Tibial nerve (tissue), 4 donors: ENCODE measurements at places on chromosomes 6 and 20.

DNA sequence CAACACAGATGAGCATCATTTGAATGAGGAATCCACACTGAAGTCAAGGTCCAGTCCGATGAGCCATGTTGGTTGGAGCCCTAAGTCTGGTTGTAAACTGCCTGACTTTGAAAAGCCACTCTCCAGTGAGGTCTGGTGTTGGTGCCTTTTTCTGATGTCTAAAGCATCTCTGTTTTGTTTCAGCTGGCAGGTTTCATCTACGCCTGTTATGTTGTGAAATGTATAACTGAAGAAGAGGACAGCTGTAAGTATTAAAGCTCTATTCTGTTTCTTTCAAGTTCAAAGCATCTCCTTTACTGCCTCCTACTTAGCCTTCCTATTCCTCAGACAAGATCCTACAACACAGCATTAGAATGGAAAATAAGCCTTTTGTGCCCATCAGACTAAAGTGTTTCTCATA lies 171.1 kb upstream of the RNF217 start:
- H3K27ac ChIP-seq, result no peak overlapping the region
- H3K27me3 ChIP-seq, result no peaks in the 10 kb centered on the region
- H3K36me3 ChIP-seq, result no peaks in the 10 kb centered on the region
- DNase-seq, result no peak

DNA sequence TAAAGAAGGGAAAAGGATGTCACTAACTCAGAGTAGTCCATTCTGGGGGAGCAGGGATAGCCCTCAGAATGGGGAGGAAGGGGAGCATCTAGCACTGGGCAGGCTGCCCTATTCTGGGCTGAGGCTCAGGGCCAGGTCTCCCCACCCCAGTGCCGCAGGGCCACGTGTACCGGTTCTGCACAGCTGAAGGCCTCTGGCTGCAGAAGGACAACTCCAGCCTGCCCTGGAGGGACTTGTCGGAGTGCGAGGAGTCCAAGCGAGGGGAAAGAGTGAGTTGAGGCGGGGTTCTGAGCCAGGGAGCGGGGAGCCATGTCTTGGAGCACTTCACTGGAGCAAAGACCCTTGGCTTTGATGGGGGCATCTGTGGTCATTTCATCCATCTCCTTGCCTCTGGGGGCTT lies 17.0 kb downstream of the GLP1R start:
- no peaks in the 10 kb centered on the region for H3K27me3 ChIP-seq
- no peaks in the 10 kb centered on the region for H3K36me3 ChIP-seq
- no peak overlapping the region for H3K4me3 ChIP-seq
- H3K27ac ChIP-seq, result no peak overlapping the region
- DNase-seq, result no peak
- H3K4me1 ChIP-seq, result no peaks in the 10 kb centered on the region

DNA sequence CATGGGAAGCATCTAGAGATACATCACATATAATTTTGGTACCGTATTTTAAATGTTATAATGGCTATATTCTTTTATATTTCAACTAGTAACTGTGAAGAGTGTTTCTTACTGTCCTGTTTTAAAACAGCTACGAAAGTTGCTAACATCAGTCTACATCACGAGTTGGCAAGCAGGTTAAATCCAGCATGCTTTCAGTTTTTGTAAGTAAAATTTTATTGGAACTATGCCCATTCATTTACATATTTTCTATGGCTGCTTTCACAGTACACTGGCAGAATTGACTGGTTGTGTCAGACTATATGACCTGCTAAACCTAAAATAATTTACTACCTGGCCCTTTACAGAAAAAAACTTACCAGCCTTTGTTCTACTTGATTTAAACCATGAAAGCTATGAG lies 478.1 kb downstream of the PHF3 start:
- no peak overlapping the region for H3K27ac ChIP-seq
- H3K4me1 ChIP-seq, result no peaks in the 10 kb centered on the region
- no peak overlapping the region for H3K4me3 ChIP-seq
- no peak for DNase-seq

DNA sequence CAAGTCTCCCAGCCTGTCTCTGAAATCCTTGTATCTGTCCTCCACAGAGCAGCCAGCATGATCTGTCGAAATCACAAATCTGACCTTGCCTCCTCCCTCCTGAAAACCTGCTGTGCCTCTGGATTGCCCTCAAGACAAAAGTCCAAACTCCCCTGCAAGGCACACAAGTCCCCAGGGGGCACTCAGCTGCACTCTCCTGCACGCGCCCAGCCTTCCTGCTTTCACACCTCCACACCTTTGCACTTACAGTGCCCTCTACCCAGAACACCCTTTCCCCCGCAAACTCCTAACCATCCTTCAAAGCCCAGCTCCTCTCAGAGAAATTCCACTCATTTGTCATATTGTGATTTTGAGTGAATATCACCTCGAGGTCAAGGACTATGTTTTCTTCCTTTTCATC lies 83.4 kb upstream of the TOP1 start:
- H3K36me3 ChIP-seq, result no peaks in the 10 kb centered on the region
- H3K4me3 ChIP-seq, result no peak overlapping the region
- peaks cover 5% of the 10 kb centered on the region for H3K4me1 ChIP-seq
- no peak overlapping the region for H3K27ac ChIP-seq

GRCh38 chr6:13420269-13420668 lies 67.1 kb downstream of the GFOD1 start:
- H3K4me1 ChIP-seq, result peaks cover 24% of the 10 kb centered on the region
- H3K4me3 ChIP-seq, result no peak overlapping the region
- no peaks in the 10 kb centered on the region for H3K36me3 ChIP-seq
- no peak for DNase-seq
- peak overlapping the region; percentile 0 for H3K27ac ChIP-seq

- no peaks in the 10 kb centered on the region for H3K36me3 ChIP-seq
- no peak overlapping the region for H3K27ac ChIP-seq
- no peaks in the 10 kb centered on the region for H3K27me3 ChIP-seq
These were observed 24.6 kb downstream of the RAMACL start for GRCh38 chr6:166561771-166562359.

DNA sequence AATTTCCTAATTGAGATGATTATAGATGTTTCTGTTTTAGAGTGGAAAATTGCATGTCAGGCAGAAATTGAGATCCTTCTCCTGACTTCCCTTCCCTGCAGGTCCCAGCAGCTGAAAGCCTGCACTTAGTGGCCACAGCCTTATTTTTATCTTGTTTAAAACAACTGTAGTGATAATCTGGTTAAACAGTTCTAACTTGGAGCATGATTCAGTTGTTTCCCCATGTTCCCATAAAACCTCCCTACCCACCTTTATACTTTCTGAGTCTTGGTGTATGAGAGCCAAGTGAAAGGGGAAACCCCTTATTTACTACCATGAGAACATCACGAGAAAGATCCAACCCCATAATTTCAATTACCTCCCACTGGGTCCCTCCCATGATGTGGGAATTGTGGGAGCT lies 195.2 kb downstream of the SLC16A10 start:
- no peaks in the 10 kb centered on the region for H3K27me3 ChIP-seq
- DNase-seq, result no peak
- peaks cover 7% of the 10 kb centered on the region for H3K36me3 ChIP-seq
- no peak overlapping the region for H3K4me3 ChIP-seq

GRCh38 chr6:149474108-149474935 lies 10.5 kb downstream of the ZC3H12D start:
- no peaks in the 10 kb centered on the region for H3K27me3 ChIP-seq
- H3K27ac ChIP-seq, result peak overlapping the region; percentile 26
- H3K4me1 ChIP-seq, result peaks cover 14% of the 10 kb centered on the region
- H3K36me3 ChIP-seq, result no peaks in the 10 kb centered on the region
- no peak overlapping the region for H3K4me3 ChIP-seq
- no peak for DNase-seq
